ENCODE measurements at places on chromosomes 4 and X. TPM values are rescaled to one million over a fixed set of nuclear protein-coding genes. Genes with fewer than 3 reads are reported as not detected.

Gene TMEM31
- not detected for total RNA-seq

DNA sequence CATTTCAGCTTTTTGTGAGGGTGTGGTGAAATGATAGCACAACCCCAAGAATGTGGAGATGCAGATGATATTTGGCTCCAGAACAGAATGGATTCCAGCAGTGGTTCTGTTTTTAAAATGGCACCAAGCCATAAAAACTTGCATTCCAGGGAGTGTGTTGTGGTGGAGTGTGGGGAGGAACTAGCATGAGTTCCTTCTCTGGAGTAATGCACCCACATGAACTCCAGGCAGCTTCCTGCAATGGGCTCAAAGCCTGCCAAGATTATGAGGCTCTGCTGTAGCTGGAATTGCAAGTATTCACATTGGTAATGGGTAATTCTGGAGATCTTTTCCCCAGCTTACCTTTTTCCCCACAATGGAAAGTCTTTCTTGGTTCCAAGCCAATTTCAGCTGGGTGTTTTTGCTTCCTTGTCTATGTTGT lies 161.4 kb downstream of the RAB28 start:
- no peak for DNase-seq

GRCh38 chr4:151676301-151676700 lies 84.5 kb downstream of the GATB start:
- no peak for DNase-seq

GRCh38 chrX:72247206-72247942 lies 8.5 kb upstream of the ERCC6L start:
- DNase-seq = no peak

GRCh38 chrX:14591976-14592375 lies 62.6 kb downstream of the GLRA2 start:
- DNase-seq = no peak
